Neural crest cell (in vitro differentiated cells): ENCODE measurements at places on chromosomes 2 and 18.

DNA sequence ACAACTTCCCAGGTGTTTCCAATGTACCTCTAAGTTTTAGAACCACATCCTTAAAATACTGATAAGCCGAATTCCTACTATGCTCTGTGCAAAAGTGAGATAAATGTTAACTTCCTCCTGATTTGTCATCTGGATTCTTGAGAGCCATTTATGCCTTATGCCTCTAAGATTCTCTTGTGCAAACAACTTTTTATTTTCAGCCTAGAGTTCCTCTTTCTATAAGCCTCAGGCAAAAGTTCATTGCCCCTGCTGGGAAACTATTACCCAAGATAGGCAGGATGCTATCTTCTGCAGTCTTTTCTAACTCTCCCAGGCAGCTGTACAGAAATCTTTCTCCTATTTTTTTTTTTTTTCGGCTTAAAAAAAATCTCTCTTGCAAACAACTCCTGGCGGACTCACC is 216.1 kb downstream of the KCNJ3 start:
- no peak for DNase-seq

DNA sequence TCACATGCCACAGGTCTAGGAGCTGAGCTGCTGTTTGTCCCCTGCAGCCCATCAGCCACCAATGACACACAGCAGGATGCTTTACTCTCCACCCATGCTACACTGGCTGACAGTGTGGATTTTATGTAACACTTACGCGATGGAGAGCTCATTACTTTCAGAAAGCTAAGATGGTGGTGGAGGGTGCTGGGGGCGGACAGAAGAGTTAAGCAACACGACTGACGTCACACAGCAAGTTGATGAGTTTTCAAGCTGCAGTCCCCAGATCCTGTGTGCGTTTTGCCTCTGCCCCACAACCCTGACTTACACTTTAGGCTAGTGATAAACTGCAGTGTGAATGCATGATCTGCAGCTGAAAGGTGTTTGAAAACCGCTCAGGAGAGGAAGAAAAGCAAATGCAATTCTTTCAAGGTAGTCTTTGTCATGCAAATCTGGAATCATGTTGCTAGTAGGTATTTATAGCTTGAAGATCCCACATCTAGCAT is 42.4 kb downstream of the MRPS5 start:
- no peak for DNase-seq

DNA sequence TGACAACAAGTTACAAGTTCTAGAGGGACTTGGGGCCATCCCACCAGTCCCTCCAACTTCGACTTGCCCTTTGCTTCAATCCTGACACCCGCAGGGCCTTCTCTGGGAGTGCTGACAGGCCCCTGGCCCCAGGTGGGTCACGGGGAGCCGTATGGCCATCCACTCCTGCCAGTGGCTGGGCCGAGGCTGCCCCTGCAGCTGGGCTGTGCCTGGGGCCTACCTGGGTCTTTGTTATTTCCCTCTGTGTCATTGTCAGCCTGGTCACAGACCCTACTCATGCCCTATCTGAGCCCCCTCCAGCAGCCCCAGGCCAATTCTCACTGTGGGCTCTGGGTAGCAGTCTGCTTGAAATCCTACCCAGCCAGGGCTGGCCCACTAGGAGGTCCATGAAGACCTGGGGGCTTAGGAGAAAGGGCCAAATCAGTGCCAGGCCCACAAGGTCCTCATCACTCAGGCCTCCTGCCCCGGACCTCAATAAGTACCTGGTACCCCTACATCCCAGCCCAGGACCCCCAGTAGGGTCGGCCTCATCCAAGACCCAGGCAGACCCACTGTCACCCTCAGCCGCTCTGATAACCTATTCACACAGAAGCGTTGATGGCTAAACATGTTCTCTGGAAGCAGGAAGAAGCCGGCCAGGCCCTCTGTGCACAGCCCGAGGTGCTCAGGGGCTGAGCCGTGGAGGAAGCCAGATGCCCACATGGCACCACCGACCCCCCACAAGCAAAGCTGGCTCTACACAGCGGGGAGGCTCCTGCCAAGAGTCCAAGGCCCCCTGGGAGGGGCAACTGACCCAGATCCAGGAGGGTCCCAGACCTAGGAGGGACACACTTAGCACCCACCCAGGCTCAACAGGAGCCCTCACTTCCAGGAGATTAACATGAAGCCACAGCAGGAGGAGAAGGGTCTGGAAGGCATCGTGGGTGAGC is 57.7 kb downstream of the BIN1 start:
- no peak for DNase-seq

DNA sequence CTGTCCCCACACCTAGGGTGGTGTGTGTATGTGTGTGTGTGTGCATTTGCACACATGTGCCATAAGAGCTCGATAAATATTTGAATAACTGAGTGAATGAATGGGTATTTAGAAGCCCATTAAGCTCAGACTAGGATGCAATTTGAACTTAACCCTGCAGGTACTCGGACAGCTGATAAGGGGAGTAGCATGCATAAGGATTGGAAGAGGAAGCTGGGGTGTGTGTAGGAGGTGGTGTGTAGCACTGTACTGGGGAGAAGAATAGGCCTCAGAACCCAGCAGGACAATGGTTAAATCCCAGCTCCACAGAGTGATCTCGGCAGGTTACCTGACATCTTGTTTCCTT is 1.8 kb upstream of the KCNF1 start:
- no peak for DNase-seq

DNA sequence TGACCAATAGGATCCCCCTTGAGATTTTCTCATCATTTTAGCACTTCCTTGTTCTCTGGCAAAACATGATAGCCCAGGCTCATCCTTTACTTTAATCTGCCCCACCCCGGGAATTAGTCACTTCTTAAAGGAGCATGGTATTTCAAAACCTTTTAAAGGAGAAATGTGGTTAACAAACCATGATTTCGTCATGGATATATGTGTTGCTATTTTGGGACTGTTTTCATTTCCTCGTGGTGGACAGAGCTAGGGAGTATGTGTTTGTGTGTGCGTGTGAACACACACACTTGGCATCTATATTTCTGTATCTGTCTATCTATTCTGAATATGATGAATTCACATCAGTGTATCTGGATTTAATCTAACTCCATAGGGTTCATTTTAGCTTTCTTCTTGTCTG is 128.1 kb downstream of the BIRC6 start:
- DNase-seq: no peak

- no peak for DNase-seq
Observed at GRCh38 chr2:171056307-171056706, 104.4 kb downstream of the TLK1 start.

GRCh38 chr2:46506131-46506706 is 26.9 kb downstream of the TMEM247 start:
- DNase-seq: no peak

DNA sequence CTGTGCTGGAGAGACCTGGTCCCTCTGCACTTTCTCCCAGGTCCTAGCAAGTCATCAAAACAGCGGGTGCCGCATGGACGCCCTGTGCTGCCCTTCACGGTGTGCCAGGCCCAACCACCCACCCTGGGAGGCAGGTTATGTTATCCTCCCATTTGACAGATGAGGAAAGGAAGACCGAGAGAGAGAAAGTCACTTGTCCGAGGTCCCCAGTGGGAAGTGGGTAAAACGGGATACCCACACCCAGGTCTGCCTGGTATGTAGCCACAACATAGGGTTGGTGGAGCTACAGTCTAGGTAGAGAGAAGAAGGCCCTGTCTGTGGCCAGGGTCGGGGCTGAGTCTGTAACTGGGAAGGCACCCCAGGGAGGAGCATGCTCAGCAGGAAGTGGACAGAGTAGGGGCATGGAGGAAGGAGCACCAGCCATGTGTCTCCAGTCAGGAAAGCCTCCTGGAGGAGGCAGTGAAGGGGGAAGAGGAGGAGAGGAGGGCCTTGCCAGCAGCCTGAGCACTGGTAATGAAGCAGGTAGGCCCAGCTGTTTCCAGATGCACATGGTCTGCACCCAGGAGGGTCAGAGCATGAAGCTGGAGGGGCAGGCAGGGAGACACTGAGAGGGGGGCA is 98.4 kb downstream of the ZFP36L2 start:
- no peak for DNase-seq

GRCh38 chr2:25585189-25585588 is 88.2 kb downstream of the DTNB start:
- no peak for DNase-seq

GRCh38 chr2:198279026-198279425 is 474.6 kb downstream of the PLCL1 start:
- no peak for DNase-seq
